OCI-LY7 (cell line): ENCODE measurements at places on chromosomes 16 and 17.

DNA sequence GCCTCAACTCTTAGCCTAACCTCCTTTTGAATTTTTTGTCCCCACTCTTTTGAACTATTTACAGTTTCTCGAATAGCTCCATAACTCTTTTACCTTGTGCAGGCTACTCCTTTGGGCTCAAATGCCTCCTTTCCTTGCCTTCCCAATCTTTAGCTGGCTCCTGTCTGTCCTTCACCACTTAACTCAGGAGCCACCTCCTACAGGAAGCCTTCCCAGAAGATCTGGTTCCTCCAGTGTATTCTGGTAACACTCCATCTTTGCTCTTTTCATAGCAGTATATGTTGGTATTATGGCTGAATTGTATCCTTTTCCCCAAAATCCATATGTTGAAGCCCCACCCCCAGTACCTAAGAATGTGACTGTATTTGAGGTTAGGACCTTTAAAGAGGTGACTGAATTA lies 9.0 kb upstream of the GRB2 start:
- DNase-seq = no peak

DNA sequence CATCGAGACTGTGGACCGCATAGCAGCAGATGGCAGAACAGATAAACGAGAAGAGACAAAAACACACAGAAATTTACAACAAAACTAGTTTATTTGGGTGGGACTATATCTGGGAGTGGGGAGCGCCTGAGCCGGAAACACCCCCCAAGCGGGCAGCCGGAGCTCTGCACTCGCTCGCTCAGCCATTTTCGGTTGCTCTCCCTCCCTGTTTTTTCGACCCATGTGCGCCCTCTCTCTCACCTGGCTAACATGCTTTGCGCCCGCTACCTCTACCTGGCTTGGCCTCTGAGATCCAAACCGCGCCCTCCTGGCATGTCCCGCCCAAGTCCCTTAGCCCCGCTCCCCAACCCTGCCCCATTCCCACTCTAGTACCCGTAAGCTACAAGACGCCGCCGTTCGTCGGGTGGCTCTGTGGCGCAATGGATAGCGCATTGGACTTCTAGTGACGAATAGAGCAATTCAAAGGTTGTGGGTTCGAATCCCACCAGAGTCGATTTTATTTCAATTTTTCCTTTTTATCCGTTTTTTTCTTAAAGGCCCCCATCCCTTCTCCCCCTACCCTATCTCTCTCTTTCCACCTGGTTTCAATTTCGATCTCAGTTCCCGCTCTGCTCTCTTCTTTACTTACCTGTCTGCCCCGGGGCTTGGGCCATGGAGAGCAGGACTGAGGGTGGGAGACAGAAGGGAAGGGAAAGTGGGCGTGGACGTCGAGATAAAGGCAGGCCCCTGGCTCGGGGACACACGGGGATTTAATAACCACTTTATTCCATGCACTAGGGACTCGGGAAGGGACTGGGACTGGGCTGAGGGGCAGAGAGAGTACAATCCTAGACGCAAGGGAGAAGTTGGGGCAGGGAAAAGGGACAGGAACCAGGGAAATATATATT lies 2.4 kb upstream of the ALOXE3 start:
- peak; percentile 81 for DNase-seq

DNA sequence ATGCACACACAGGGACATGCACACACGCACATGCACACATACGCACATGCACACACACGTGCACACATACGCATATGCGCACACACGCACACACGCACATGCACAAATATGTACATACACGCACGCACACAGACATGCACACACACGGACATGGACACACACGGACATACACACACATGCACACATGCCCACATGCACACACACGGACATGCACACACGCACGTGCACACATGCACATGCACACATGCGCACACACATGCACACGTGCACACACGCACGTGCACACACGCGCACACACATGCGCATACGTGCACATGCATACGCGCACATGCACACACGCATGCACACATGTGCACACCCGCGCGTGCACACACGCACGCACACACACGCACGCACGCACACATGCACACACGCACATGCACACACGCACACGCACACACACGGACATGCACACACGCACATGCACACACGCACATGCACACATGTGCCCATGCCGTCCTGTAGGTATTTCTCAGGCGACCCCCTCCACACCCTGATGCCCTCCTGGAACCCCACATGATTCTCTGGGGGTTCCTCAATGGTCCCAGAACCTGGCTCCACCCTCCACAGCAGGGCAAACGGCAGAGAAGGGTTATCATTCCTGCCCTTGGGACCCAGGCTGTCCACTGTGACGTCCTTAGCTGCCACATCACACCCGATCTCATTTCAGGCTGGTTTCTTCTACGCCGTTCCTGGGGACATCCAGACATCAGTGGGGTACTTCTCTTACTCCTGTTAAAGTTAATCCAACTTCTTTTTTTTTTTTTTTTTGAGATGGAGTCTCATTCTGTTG lies 9.6 kb upstream of the RBFOX3 start:
- no peak for DNase-seq

DNA sequence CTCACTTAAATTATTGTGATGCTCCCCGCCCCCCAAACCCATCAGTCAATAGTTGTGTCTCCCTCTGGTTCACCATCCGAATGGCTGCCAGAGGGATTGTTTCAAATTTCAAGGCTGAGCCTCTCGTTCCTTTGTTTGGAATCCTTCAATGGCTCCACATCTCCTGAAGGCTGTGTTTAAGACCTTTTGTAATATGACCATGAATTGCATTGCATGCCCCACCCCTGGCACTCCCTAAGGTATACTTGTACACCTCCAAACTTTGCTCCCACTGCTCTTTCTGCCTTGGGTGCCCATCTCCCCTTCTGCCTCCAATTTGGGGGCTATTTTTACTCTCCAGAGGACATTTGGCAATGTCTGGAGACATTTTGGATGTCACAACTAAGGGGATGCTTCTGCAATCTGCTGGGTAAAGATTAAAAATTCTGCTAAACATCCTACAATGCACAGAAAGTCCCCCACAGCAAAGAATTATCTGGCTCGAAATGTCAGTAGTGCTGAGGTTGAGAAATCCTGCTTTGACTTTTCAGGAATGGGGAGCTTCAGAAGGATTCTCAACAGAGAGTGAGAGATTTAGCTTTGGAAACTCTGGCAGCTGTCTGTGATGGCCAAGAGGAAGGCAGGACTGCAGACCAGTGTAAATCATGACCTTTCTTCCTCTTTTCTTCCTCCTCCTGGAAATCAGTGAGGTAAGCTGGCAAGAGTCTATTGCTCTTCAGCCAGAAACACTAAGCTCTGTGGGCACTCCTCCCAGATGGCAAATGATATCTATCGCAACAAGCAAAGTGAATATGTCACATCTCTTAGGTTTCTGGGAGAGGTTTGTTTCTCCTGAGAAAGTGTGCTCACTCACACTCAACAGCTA lies 8.7 kb upstream of the IL4R start:
- no peak for DNase-seq

DNA sequence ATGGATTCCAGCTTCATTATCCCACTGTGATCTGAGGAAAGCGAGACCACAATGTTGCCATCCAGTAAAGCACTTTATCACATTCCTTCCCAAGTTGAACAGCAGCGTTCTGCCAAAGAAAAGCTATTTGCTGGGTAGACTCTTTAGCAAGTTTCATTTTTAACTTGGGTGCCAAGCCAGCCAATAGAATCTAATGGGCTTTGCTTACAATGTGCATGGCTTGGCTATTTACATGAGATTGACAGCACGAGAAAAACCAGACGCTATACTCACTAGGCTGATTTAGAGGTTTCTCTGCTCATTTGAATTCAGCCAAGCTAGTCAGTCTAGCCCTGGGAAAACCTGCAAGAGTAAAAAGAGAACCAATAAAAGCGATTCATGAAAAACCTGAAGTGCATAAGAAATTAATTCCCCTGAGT lies 108.9 kb downstream of the CDH13 start:
- no peak for DNase-seq

GRCh38 chr16:50917950-50918703 lies 176.2 kb downstream of the CYLD start:
- DNase-seq = no peak

GRCh38 chr17:82416771-82417170 lies 1.4 kb upstream of the HEXD start:
- peak; percentile 58 for DNase-seq
